ENCODE measurements at places on chromosomes 11 and 22.

- DNase-seq, result no peak
Observed at GRCh38 chr11:59180168-59180776, 8.3 kb downstream of the DTX4 start.

DNA sequence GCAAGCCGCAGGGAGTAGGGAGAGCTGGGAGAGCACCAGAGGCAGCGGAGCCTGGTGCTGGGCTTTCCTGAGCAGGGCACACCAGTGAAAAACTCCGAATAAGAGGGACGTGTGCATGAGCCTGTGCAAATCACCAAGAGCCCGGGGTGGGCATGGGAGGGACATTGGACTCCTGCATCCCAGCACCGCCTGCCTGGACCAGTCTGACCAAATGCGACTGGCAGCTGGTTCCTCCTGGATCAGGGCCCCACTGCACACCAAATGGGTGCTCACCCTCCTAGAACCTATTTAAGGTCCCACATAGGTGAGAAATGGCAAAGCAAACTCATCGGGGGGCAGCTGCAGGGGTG, 3.1 kb downstream of the PPM1F start:
- DNase-seq, result no peak

- DNase-seq, result no peak
Observed at GRCh38 chr11:124108156-124108555, 7.1 kb upstream of the VWA5A start.

- no peak for DNase-seq
Observed at GRCh38 chr11:31141789-31142188, 227.8 kb downstream of the DCDC1 start.

GRCh38 chr11:119421941-119422808, 797 bp downstream of the THY1 start:
- DNase-seq, result no peak

DNA sequence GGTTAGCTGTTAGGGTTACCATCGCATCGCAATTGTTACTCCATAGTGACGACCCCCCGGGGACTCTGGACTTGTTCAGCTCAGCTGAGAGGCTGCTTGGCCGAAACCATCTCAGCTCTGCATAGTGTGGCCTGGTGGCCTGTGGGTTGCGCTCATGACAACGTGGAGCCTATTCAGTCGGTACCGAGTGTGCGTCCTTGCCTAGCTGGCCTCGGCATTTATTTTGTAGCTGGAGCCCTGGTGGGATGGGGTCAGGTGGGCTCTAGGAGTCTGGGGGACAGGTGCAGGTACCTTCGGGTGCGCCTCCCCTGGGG, 13.5 kb downstream of the LRP5 start:
- DNase-seq, result no peak

GRCh38 chr22:35930933-35931332, 97.7 kb downstream of the RBFOX2 start:
- DNase-seq, result no peak

DNA sequence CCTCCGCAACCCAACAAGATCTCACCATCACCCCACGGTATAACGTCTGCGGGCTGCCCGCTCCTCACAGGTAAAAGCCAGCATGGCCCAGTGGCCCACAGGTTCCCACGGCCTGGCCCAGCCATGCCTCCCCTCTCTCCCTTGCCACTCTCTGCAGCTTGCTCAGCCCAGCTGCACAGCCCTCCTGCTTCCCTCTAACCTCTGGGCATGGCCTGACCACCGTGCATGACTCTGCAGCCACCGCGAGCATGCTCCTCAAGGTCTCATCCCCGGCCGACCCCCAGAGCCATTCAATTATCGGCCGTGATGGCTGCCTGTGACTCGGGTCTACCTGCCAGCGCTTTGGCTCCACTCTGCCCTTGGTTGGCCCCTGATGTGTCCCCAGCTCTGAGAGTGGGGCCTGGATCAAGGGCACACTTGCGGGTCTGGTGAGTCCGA, 185.5 kb downstream of the CTTN start:
- DNase-seq, result no peak

DNA sequence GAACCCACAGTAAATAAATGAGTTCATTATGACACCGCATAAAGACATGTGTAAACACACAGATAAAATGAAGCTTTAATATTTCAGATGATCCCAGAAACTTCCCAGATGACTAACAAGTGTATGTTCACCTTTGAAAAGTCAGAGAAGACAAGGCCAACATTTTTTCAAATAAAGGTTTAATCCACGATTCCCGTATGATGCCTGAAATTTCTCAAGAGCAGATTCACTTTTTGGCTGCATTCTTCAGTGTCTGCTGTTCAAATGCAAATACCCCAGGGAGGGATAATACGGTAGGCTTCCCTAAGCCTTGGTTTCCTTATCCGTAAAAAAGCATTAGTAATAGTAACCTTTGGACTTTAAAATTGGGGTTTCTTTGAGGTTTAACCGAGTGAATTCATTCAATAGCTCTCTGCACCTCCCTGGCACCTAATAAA, 62.5 kb downstream of the SYTL2 start:
- DNase-seq, result no peak

- peak; percentile 40 for DNase-seq
Observed at GRCh38 chr22:42283278-42284201, 13.1 kb upstream of the TCF20 start.

DNA sequence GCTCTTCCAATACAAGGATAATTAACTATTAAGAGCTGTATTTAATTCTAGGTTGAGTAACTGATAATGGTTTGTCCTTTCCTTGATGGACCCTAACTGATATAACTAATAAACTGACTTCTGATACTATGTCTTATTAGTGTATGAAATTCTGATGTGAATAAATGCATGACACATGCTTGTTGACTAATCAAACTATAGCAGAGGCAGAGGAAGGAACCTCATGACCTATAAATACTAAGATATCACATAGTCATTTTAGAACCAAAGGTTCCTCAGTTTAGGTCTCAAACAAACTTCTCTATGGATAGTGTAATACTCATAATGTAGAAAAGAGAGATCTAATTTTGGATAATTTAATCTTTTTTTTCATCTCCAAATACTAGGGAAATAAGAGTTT, 4.8 kb upstream of the HBD start:
- DNase-seq, result no peak

GRCh38 chr11:131328843-131329242, 41.6 kb upstream of the NTM start:
- no peak for DNase-seq

DNA sequence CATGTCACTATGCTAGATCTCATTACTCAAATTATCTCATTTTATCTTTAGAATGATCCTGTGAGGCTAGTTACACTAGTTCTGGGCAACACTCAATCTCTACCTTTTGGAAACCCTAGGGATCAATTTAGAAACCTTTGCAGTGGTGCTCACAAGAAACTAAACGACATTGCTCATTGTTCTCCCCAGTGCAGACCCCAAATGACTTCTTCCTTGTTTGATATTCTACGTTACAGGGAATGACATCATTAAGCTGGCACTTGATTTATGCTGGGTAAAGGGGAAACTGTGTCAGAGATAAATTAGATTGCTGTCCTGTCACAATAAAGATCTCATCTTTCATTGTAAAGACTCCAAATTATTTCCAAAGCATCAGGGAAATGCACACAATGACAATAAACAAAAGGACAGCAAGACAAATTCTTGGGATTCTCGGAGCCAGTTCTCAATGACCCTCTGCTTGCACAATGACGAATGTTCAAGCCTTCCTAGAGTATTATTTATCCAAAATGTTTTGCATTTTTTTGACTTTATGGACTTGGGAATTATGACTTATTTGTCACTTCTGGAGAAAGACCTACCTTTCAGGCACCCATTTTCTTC, 1121.8 kb upstream of the TENM4 start:
- DNase-seq, result no peak

DNA sequence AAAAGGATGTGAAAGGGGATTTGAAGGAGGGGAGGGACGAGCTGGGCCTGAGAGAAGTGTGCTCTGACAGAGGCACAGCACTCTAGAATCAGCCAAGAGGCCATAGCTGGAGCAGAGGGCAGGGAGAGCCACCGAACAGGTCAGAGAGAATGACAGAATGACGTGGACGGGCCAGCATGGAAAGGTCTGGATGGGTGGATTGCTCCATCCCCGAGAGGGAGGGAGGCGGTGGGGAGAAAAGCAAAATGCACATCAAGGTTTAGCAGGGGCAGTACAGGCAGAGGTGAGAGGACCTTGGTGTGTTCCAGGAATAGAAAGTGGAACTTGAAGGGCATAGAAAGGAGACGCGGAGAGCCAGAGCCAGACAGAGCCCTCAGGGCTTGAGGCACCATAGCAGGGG, 6.9 kb downstream of the PMM1 start:
- DNase-seq, result no peak

DNA sequence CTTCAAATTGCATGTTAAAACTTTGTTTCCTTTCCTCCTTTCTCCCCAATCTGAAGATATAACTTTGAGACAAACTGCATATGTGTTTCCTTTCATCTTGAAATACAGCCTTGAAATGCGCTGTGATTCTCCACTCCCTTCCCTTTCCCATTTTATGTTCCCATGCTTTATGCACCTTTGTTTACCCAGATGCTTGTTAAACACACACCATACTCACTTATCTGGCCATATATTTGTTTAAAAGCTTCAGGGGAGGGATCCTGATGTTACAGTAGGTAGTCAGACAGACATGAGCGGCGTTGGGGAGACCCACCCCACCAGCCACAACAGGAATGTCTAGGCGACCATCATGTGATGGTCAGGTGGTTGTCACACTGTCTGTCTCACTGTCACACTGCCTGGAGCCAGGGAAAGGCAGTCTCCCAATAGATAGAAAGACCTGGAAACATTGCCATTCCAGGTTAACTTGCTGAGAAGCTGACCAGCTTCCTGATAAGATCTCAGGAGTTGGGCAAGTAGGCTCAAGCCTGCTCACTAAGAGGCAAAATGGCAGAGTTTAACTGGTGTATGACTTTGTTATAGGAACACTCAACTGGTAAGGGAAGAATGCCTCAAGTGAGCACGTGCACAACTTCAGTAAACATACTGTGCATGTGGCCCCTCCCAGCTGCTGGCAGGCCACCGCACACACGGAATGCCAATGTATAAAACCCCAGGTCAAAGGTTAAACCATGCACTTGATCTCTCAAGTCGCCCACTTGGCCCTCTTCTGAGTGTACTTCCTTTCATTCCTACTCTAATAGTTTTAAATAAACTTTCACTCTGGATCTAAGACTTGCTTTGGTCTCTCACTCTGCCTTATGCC, 23.5 kb upstream of the MSANTD2 start:
- no peak for DNase-seq

DNA sequence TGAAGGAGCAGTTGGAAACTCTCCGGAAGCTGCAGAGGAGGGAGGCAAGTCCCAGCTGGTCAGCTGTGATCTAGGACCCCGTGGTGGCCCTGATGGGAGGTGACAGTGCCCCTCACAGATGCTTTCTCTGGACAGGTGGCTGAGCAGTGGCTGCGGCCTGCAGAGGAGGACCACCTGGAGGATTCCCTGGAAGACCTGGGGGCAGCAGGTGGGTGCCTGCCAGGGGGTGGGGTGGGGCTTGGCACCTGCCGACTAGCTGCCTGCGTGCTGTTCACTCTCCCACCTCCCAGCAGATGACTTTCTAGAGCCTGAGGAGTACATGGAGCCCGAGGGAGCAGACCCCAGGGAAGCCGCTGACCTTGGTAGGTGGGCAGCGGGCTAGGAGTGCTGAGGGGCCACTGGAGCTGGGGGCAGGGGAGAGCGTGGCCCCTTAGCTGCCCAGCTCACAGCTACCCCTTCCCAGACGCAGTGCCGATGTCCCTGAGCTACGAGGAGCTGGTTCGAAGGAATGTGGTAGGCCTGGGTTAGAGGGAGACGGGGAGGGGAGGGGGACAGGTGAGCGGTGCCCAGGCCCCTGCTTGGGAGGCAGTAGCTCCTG, 3.1 kb downstream of the SCO2 start:
- DNase-seq, result no peak

- DNase-seq, result peak; percentile 79
Observed at GRCh38 chr11:76293189-76293631, 86.9 kb upstream of the WNT11 start.

- no peak for DNase-seq
Observed at GRCh38 chr11:66710384-66710930, 18.6 kb downstream of the SPTBN2 start.

- DNase-seq, result no peak
Observed at GRCh38 chr11:63623513-63624140, 9.4 kb upstream of the PLAAT3 start.

DNA sequence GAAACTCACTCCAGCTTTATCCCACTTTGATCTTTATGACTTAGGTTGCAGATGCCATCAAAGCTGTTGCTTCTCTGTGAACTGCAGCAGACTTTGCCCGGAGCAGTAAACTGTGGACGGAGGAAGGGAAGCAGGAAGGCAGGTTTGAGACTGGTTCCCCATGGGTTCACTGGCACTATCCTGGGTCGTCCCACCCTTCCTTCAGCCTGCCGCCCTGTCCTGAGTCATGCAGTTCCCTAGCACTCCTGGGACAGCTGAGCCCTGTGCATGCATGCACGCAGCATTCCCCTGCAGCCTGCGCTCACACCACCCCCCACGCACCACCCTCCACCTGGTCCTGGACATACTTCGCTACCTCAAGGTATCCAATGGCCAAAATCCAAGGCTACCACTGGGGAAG, 23.5 kb upstream of the P2RY2 start:
- no peak for DNase-seq

- peak; percentile 12 for DNase-seq
Observed at GRCh38 chr11:117875382-117876058, 938 bp downstream of the FXYD6 start.

DNA sequence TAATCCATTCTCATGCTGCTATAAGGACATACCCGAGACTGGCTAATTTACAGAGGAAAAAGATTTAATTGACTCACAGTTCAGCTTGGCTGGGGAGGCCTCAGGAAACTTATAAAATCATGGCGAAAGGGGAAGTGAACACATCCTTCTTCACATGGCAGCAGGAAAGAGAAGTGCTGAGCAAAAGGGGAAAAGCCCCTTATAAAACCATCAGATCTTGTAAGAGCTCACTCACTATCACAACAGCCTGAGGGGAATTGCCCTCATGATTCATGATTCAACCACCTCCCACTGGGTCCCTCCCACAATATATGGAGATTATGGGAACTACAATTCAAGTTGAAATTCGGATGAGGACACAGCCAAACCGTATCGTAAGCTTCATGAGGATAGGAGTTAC, 3.8 kb upstream of the CYB5R2 start:
- DNase-seq, result no peak

Measured in stimulated activated naive CD8-positive, alpha-beta T cell treated with anti-CD3 and anti-CD28 coated beads, Interleukin-15, amount 100 ng/mL, for 72 hours (primary cell).